ENCODE measurements at places on chromosomes 7 and 10. TPM values are rescaled to one million over a fixed set of nuclear protein-coding genes. Genes with fewer than 3 reads are reported as not detected.

The EFCAB10 gene
- not detected for total RNA-seq

The FAM237B gene
- total RNA-seq, result not detected

The SH2B2 gene
- 2.1 TPM for total RNA-seq

The CALML3 gene
- not detected for total RNA-seq

The IQUB gene
- total RNA-seq, result not detected

The SCART1 gene
- 1.5 TPM for total RNA-seq

The HERPUD2 gene
- 24.7 TPM for total RNA-seq

The ANXA11 gene
- 216 TPM for total RNA-seq

The STK31 gene
- total RNA-seq, result 0.27 TPM

The BICC1 gene
- total RNA-seq, result not detected

The PLAU gene
- total RNA-seq, result 0.60 TPM

All from activated T-helper 1 cell treated with anti-CD3 and anti-CD28 coated beads, Interleukin-12 subunit alpha, Interleukin-12 subunit beta, Interleukin-2, Interleukin-4 antibody, amounts not matched to agents 30 ng/mL and 10 ng/mL and 1 ng/mL, durations not matched to agents 14 hours and 24 hours and 36 hours (primary cell).